ENCODE measurements at places on chromosomes 12 and 14.

GRCh38 chr12:102433304-102433703 lies 47.1 kb downstream of the IGF1 start:
- no peak for DNase-seq

GRCh38 chr14:104517867-104518266 lies 61.7 kb upstream of the C14orf180 start:
- no peak for DNase-seq

- no peak for DNase-seq
Measured at GRCh38 chr12:10362325-10362724, 27.5 kb downstream of the KLRK1 start.

DNA sequence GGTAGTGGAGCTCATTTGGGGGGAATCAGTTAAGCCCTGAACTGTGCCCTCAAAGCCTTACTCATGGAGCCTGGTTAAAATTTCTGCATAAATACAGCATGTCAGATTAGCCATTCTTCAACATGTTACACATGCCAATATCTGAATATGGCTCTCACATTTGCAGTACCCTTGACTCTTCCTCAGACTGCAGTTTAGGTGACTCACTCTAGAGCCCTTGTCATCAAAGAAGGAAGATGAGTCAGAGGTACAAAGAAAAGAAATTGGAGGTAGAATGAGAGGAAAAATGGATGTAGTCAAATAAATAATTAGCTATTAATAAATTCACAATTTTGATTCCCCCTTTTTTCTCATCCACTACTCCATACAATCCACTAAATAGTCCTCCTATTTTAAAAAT lies 23.6 kb upstream of the OR4K2 start:
- no peak for DNase-seq

GRCh38 chr14:40417777-40418401 lies 985.7 kb upstream of the FBXO33 start:
- DNase-seq = no peak

DNA sequence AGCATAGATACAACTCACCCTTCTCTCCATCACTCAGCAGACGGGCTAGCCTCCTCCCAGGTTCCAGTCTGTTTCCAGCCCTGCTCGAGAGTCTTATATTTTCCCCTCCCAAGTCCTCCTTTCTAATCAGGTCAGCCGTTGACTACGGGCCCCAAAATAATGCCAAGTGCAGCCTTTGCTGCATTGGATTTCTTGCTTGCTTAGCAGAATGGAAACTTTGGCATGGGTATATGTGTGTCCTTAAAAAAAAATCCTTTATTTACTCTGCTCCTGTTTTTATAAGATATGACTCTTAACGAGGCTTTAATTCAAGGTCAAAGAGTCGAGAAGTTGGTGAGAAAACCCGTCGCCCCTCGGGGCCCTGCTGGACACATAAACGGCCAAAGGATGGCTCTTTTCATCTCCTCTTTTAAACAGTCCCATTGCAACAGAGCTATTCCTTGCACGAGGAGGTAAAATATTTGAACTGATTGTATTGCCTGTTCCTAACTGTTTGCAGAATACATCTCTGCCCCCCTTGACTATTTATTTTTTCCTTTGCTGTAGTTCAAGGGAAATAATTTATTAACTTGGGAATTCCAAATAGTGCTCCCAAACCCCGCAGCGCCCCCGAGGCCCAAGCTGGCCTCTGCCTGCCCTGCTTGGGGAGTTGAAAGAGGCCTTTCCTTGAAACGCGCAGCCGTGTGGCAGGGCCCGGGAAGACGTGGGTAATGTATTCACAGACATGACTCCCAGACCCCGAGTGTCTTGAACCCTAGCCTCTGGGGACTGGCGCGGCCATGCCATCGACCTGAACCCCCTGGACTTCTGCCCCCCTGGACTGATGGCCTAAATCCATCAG lies 156.5 kb upstream of the MYL2 start:
- DNase-seq = no peak

DNA sequence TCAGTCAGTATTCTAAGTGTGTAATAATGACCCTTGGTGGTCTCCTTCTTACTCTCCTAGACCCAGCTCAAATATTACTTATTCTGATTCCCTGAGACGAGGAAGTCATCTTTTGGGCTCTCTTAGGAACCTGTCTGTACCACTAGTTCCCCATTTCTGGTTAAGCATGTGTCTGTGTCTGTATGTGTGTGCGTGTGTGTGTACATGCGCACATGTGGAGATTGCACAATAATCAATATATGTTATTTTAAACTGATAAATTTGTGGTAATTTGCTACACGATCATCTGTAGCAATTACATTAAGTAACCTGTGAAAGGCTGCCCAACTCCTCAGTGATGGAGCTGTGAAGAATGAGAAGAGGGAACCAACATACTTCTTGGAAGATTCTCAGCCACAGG lies 132.2 kb downstream of the ASCL4 start:
- DNase-seq = no peak

DNA sequence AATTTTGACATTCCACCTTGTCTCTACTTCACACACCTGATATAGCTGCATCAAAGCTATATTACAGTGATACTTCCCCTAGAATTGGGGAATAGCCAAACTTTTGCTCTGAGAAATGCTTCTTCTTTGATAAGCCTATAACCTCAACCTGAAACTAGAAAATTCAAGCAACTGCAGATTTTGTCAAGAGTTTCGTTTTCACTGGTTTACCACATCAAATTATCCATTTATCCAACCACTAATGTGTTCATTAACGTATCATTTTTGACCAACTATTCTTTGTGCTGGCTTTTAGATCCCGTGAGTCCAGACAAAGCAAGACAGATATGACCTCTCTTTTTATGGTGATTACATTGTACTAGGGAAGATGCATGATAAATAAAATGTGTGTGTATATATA lies 13.5 kb upstream of the TAS2R46 start:
- DNase-seq = no peak

GRCh38 chr12:43551971-43552559 lies at the start of gene ADAMTS20:
TSS of gene ADAMTS20 (minus strand) at chr12:43552203. CDS start at chr12:43551921, 282 bp downstream.
- DNase-seq = no peak

DNA sequence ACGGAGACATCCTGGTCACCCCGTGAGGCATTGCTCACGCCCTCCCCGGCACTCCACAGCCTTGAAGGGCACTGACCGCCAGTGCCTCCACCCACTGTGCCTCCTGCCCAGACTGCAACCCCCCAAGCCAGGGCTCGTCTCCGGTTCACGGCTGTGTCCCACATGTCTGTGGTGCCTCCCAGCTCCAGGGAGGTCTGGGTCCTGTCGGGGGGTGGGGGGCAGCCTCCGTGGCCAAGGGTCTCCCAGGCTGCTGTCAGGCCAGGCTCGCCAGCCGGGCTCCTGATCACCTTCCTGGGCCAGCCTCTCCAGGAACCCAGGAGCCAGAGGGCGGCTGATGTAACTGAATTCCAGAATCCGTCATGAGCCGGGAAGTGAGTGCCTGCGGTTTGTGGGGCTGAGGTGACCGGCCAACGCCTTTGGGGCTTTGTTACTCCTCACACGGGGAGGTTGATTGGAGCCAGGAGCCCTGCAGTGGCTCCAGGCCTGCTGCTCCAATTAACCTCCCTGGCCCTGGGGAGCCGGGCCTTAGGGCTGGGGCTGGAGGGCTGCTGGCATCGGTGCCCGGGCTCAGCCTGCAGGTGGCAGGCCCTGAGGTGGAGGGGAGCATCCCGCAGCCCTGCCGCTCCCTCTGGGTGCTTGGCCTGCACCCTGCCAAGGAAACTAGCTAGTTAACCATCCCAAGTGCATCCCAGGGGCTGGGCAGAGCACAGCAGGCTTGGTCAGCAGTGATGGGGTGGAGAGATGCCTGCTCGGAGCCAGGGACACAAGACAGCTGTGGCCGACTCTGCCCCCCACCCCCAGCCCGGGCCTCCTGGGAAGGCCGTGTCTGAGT lies 36.4 kb upstream of the FBRSL1 start:
- no peak for DNase-seq

GRCh38 chr14:28102814-28103213 lies 663.8 kb upstream of the FOXG1 start:
- DNase-seq = no peak

DNA sequence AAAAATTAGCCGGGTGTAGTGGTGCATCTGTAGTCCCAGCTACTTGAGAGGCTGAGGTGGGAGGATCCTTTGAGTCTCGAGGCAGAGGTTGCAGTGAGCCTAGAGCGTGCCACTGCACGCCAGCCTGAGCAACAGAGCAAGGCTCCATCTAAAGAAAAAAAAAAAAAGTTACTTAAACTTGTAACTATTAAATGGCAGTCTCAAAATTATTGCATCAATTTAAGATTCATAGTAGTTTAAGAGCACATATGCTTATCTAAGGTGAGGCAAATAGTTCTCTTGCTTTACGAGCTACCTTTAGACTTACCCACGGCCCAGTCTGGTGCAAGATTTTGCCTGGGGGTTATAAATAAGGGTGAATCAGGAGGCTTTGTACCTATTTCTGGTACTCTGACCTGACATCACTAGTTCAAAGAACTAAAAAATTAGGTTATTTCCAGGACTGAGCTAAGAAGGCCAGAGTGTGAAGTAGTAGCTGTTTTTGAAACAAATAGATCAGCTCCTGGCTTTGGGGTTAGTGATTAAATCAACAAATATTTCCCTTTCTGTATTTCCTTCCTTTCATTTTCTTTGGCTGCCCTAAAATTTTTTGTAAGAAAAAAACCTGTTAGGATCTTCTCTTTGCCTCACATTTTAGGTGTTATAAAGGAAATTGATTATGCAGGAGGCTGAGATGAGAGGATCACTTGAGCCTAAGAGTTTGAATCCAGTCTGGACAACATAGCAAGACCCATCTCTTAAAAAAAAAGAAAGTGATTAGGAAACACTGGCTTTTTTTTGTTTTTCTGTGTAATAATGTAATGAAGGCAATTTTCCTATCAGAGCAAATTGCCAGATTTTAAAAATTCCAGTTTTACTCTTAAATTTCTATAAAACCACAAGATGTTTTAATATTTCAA lies 3.6 kb downstream of the MGAT2 start:
- no peak for DNase-seq

- no peak for DNase-seq
Measured at GRCh38 chr14:88380405-88380804, 5.1 kb upstream of the SPATA7 start.

DNA sequence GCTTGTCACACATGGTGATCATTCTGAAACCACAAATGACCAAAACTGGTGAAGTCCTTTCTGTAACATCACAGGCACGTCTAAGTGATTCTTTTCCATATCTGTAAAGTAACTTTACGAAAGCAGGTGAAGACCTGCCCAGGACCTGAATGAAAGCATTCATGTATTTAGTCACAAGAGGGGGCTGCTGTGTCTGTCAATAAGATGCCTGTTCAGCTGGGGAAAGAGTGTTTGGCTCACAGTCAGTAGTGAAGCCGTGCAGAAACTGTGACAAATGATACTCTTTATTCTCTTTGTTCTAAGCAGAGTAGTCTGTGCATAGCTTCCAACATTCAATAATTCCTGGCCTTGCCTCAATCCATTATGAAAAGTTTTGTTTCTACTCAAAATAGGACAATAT lies 373.5 kb upstream of the OR4E1 start:
- no peak for DNase-seq

- no peak for DNase-seq
Measured at GRCh38 chr14:31059152-31059924, 33.2 kb upstream of the STRN3 start.

DNA sequence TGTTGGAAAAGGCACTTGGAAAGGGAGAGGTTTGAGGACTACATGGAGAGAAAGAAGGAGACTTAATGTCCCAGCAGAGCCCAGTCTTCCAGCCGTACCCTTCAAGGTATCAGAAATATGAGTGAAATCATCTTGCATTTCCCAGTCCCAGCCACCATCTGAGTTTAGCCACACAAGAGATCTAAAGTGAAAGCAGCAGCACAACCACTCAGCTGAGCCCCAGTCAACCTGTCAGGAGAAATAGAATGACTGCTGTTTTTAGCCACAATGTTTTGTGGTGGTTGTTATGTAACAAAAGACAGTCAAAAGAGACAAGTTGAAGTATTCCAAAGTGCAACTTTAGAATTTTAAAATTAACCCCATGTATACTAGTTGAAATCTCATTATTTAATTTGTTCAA lies 28.0 kb downstream of the DERA start:
- no peak for DNase-seq

DNA sequence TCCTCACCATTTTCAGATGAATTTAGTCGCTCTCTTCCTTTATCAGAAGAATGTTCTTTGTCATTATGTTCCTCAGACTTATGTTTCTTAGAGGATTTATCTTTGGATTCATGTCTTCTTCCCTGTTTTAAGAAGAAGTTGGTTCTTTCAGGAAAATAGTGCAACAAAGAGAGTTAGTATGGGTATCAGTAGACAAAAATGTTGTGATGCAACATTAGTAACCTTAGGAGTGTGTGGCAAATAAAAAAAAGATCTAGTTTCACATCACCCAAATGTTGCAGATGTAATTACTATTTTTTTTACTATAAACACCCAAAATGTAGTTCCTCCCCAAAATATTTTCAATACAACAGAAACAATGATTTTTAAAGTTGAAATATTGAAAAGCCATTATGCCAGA lies 7.8 kb downstream of the RSRC2 start:
- no peak for DNase-seq

- DNase-seq = no peak
Measured at GRCh38 chr12:4135919-4136605, 137.5 kb upstream of the CCND2 start.

- DNase-seq = no peak
Measured at GRCh38 chr12:6946920-6947374, 3.1 kb downstream of the C12orf57 start.

DNA sequence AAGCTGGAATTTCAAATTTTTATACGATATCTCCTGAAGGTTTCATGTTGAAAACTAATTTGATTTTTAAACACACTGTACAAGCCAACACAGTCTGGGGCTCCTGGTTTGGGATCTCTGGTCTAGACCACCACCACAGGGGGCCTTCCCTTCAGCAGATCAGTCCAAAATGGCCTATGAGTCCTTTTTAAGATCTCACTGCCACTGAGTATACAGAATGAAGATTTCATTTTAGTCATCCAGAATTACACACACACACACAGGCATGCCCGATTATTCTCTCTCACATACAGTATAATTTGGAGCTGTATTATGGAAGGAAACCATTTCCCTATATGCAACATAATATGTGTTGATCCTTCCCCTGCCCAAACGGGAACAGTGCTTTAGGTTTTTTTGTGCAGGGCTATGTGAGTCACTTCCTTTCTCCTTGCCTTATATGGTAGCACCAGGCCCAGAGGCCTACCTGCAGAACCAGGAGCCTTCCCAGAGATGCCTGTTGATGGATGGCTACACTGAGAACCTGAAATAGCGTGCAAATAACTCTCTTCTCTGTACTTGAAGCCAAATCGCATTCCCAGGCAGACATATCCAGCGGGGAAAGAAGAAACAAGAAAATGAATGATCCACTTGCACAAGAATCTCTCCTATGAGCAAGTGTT lies 28.1 kb upstream of the WNK1 start:
- no peak for DNase-seq

DNA sequence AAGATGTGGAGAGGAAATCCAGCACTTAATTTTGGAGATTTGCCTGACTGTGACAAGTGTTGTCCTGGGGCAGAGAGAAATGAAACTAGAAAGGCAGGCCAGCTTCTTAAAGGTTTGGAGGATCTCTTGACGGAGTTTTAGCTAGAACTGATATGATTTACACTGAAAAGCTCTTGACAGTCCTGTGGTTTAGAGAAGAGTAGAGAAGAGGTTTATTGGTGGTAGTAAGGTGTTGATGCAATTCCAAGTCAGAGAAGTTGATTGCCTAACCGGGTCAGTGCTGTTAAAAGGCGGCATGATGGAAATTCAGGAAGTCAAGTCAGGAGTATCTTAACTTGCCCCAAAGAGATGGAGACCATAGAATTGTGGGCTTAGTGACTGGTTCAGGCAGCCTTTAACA lies 89.0 kb upstream of the TRAF3 start:
- no peak for DNase-seq
